Right lung (tissue), 10 donors: ENCODE measurements at places on chromosomes 7 and 10. TPM values are rescaled to one million over a fixed set of nuclear protein-coding genes. Genes with fewer than 3 reads are reported as not detected.
A peak's percentile ranks its signal among the peaks of the same experiment; 100 is the strongest.

GRCh38 chr10:101161494-101162299, 30.6 kb downstream of the TLX1 start:
- DNase-seq: peak; percentile 47

DNA sequence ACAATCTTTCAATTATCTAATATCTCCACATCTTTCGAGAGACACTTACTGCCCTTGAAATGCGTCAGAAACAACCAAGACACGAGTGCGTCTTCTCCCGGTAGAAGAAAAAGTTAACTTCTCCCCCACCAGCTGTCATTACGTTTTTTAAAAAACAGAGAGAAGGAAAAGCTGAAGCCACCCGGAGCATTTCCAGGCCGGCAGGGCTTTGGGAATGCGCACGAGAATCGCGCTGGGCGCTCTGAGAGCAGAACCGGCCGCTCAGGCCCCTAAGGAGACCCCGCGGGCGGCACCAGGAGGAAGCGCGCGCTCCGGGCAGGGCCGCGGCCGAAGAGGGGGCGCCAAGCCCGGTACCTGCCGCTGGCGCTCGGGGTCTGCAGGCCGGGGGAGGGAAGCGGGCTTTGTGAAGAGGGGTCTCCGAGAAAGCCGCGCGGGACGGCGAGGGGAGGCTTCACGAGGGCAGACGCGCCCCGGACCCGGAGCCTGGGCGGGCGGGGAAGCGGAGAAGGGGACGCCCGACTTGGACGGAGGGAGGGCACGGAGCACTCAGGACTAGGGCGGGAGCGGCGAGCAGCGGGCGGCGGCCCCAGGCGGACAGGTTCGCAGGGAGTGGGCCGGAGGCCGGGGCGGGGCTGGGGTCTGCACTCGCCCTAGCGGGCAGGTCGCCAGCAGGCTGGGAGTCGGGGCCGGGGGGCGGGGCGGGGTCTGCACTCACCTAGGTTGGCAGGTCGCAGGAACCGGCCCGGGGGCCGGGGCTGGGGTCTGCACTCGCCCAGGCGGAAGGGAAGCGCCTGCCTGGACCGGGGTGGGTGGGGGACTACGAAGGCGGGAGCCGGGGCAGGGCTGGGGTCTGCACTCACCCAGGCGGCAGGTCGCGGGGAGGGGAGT, 932 bp downstream of the ESYT2 start:
- DNase-seq: peak; percentile 45

DNA sequence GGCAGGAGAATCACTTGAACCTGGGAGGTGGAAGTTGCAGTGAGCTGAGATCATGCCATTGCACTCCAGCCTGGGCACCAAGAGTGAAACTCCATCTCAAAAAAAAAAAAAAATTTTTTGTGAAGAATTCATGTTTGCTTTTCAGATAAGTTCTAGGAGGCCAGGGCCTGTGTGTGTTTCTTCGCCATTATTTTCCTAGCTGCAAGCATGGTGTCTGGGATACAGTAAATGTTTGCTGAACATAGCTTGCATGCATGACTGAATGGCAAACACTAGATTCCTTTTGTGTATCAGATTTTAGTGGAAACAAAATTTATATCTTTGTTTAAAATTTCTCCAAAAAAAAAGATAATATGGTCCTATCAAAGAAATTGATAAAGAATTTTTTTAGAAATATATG, 9.7 kb upstream of the MACC1 start:
- no peak for DNase-seq

The POU6F2 gene
- polyA plus RNA-seq: 0.10 TPM

The OR9A2 gene
- polyA plus RNA-seq: not detected

The CALY gene
- 0.29 TPM for polyA plus RNA-seq

The NOS3 gene
- polyA plus RNA-seq: 11.3 TPM
